ENCODE measurements at places on chromosomes 2 and 18. TPM values are rescaled to one million over a fixed set of nuclear protein-coding genes. Genes with fewer than 3 reads are reported as not detected.

The OTX1 gene
- total RNA-seq, result not detected

The CAVIN2 gene
- total RNA-seq, result not detected

The MARCHF4 gene
- not detected for total RNA-seq

The CBLN2 gene
- not detected for total RNA-seq

The SLC35F5 gene
- total RNA-seq, result 21.7 TPM

The KCNJ13 gene
- total RNA-seq, result not detected

The UGT1A4 gene
- not detected for total RNA-seq

The ZSWIM2 gene
- not detected for total RNA-seq

The ACVR1C gene
- 2.0 TPM for total RNA-seq

The KATNAL2 gene
- total RNA-seq, result 0.46 TPM

The PAX3 gene
- not detected for total RNA-seq

DNA sequence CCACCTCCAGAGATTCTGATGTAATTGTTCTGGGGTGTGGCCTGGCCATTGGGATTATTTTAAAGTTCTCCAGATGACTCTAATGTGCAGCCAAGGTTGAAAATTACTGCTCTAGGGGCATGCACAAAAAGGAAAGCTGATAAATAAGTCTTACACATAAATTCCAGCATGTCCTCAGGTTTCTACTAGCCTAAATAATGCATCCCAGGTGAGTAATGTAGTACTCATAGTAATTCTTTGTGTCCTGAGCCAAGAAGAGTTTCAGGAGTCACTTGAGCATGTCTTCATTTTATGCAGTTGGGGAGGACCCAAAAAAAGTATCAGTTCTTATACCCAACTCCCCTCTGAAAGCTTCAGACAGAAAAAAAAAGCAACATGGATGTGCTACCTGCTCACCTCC is 130.1 kb upstream of the SP5 start:
- no peak for DNase-seq
- H3K36me3 ChIP-seq, result no peaks in the 10 kb centered on the region
- H3K4me3 ChIP-seq, result no peak overlapping the region
- no peak overlapping the region for H3K27ac ChIP-seq
- no peaks in the 10 kb centered on the region for H3K4me1 ChIP-seq

DNA sequence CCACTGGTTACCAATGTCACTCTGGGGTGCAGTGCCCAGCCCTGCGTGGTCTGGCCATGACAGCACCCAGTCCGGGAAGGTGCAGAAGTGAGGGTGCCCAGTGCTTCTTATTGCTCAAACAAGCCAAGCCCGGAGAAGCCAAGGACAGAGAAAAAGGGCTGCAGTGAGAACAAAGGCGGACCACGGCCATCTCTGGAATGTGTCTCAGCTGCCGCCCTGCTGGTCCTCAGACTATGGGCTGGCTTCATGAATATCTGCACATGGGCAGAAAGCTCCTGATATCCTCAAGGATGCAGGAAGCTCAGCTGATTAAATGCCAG is 28.7 kb downstream of the COPS9 start:
- no peaks in the 10 kb centered on the region for H3K36me3 ChIP-seq
- peaks cover 23% of the 10 kb centered on the region for H3K27me3 ChIP-seq
- no peak overlapping the region for H3K4me3 ChIP-seq
- H3K27ac ChIP-seq, result no peak overlapping the region
- DNase-seq, result no peak

DNA sequence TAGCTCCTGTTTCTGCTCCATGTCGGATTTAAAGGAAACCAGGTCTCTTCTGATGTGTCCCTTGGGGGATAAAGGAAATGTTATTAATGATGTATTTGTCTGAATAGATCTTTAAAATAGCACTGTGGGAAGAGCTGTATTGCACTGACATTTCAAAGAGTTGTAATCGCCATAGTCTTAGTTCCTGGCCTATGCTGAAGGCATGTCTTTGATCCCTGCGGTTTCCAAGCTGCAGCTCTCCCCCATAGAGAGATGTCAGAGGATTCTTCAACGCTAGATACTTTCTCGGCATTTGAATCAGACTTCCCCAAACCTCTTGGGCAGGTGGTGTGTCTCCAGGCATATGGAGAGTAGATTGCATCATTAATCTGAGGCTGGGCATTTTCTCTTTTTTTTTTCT is 40.4 kb downstream of the NAT8 start:
- peaks cover 6% of the 10 kb centered on the region for H3K4me1 ChIP-seq
- H3K27ac ChIP-seq, result no peak overlapping the region
- H3K36me3 ChIP-seq, result peaks cover 22% of the 10 kb centered on the region
- no peak overlapping the region for H3K4me3 ChIP-seq
- DNase-seq, result no peak

- DNase-seq, result no peak
- no peak overlapping the region for H3K4me3 ChIP-seq
- H3K27me3 ChIP-seq, result no peaks in the 10 kb centered on the region
- no peaks in the 10 kb centered on the region for H3K4me1 ChIP-seq
- H3K27ac ChIP-seq, result no peak overlapping the region
Observed at GRCh38 chr2:38971377-38971776, 81.7 kb downstream of the ARHGEF33 start.

GRCh38 chr2:157075924-157076323 is 181.6 kb upstream of the GALNT5 start:
- H3K36me3 ChIP-seq, result no peaks in the 10 kb centered on the region
- no peak for DNase-seq
- H3K27me3 ChIP-seq, result peaks cover 3% of the 10 kb centered on the region

GRCh38 chr2:7572450-7572849 is 655.2 kb downstream of the RNF144A start:
- DNase-seq, result peak; percentile 64
- H3K4me3 ChIP-seq, result no peak overlapping the region
- peak overlapping the region; percentile 61 for H3K27ac ChIP-seq
- peaks cover 46% of the 10 kb centered on the region for H3K4me1 ChIP-seq
- peaks cover 9% of the 10 kb centered on the region for H3K36me3 ChIP-seq

DNA sequence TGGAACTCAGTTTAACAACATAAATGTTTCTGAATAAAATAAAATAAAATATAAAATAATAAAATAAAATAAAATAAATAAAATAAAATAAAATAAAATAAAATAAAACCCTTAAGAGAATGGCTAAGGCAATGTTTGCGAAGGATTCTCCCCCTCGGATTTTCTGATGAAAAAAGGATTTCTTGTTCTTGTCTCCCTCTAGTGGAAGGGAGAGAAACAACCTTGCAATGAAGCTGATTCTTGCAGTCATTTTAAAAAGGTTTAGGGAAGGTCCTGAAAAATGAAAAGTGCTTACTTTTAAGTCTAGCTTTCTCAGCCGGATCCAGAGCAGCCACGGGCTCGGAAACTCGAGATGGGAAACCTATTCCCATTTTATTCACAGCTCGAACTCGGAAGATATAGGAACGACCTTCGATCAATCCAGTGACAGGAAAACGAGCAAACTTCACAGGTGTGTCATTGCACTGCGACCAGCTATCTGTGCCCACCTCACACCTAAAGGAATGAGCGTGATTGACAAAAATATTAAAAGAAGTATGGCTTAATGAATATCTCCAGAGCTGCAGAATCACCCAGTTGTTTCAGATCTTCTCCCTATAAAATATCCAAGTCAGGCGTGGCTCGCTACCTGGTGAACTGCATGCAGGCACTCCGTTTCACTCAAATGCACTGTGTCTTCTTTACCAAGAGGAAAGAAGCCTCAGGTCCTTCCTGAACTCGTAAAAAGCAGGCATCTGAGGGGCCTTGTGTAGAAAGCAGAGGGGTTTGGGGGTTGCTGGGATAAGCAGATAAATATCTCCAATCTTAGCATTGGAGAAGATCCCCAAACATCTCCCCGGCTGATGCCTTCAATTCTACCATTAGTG is 68.1 kb downstream of the MYOM1 start:
- H3K36me3 ChIP-seq, result no peaks in the 10 kb centered on the region
- no peak overlapping the region for H3K27ac ChIP-seq
- peaks cover 6% of the 10 kb centered on the region for H3K4me1 ChIP-seq
- H3K27me3 ChIP-seq, result no peaks in the 10 kb centered on the region
- no peak for DNase-seq

DNA sequence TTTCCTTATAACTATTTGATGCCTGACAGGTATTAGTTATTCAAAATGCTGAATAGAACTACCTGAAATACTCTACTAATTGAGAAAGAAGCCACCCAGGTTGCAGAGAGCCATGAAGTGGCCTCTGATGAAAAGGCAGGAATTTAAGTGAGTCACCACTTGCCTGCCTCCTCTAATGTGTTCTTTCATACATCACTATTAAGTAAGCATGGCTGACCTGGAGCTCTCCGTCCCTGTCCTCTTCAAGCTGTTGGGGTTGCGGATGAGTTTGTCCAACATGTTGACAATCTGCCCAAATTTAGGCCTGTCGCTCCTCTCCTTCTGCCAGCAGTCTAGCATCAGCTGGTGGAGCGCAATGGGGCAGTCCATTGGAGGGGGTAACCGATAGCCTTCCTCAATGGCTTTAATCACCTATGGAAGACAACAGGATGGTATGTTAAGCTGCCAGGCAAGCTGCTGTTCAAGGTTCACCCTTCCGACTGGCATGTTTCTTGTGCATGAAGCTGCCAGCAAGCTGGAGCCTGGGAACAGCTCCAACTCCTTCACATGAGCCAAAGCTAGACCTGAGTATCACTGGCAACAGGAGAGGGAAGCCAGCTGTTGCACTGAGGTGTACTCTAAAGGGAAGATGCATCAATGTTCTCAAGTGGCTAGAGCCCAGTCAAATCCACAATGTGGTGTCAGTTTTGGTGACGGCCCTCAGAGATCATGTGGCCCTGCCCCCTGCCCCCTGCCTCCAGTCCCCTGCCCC is 142.2 kb downstream of the EPHA4 start:
- no peak overlapping the region for H3K4me3 ChIP-seq
- no peak overlapping the region for H3K27ac ChIP-seq
- no peak for DNase-seq
- H3K4me1 ChIP-seq, result peaks cover 3% of the 10 kb centered on the region
- peaks cover 26% of the 10 kb centered on the region for H3K36me3 ChIP-seq

- no peak overlapping the region for H3K4me3 ChIP-seq
- DNase-seq, result no peak
- H3K36me3 ChIP-seq, result no peaks in the 10 kb centered on the region
- H3K27ac ChIP-seq, result no peak overlapping the region
- H3K4me1 ChIP-seq, result no peaks in the 10 kb centered on the region
Observed at GRCh38 chr2:56021136-56021474, 97.5 kb upstream of the EFEMP1 start.

GRCh38 chr2:24836206-24836605 is 43.0 kb downstream of the CENPO start:
- no peaks in the 10 kb centered on the region for H3K27me3 ChIP-seq
- no peak overlapping the region for H3K27ac ChIP-seq
- no peaks in the 10 kb centered on the region for H3K4me1 ChIP-seq
- peaks cover 26% of the 10 kb centered on the region for H3K36me3 ChIP-seq

GRCh38 chr2:160045703-160046210 is 16.7 kb downstream of the PLA2R1 start:
- no peak overlapping the region for H3K27ac ChIP-seq
- DNase-seq, result no peak
- no peaks in the 10 kb centered on the region for H3K36me3 ChIP-seq
- H3K4me1 ChIP-seq, result peaks cover 15% of the 10 kb centered on the region

DNA sequence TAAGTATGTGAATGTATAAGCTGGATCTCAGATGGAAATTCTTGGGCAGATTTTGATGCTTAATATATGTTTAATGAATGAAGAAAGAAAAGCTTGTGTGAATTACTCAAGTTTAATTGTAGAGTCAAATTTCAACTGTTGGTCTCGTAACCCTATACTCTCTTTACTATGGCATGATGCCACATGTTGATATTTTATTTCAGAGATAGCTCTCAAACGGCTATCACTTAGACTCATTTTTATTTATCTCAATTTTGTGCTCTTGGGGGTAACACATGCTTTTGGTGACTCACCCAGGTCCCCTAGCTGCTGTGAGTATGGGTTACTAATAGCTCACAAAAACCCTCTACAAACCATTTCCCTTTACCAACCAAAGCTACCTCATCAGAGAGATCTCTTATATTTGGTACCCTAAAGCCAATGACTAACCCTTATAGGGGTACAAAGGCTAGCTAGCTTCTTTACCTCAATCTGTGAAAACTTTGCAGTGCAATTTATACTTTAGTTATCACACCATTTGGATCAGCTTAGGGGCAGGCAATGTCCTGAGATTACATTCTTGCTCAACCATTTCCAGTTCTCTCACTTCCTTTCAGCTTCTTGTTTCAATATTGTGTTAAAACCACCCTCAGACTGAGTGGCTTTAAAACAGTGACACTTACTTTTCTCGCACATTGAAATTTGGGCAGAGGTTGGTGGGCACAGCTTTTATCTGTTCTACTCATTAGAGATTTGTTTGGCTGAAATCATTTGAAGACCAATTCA is 240.3 kb downstream of the CDH7 start:
- DNase-seq, result no peak
- H3K4me3 ChIP-seq, result no peak overlapping the region
- no peaks in the 10 kb centered on the region for H3K36me3 ChIP-seq
- no peak overlapping the region for H3K27ac ChIP-seq
- no peaks in the 10 kb centered on the region for H3K4me1 ChIP-seq
- no peaks in the 10 kb centered on the region for H3K27me3 ChIP-seq

DNA sequence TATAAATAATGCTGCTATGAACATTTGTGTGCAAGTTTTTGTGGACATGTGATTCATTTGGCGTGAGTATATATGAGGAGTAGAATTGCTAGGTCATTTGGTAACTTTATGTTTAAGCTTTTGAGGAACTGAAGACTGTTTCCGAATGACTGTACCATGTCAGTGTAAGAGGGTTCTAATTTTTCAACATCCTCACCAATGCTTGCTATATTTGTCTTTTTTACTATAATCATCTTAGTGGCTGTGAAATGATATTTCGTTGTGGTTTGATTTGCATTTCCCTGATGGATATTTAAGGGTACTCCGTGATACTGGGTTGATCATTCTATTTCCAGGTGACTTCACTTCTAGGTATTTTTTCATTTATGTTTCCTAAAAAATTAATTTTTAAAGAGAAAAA is 241.1 kb downstream of the BCL2 start:
- no peak for DNase-seq
- H3K27me3 ChIP-seq, result peaks cover 13% of the 10 kb centered on the region
- H3K27ac ChIP-seq, result no peak overlapping the region

GRCh38 chr2:216104691-216105090 is 4.5 kb upstream of the XRCC5 start:
- H3K27me3 ChIP-seq, result peaks cover 2% of the 10 kb centered on the region
- H3K27ac ChIP-seq, result no peak overlapping the region
- no peak overlapping the region for H3K4me3 ChIP-seq
- no peak for DNase-seq

DNA sequence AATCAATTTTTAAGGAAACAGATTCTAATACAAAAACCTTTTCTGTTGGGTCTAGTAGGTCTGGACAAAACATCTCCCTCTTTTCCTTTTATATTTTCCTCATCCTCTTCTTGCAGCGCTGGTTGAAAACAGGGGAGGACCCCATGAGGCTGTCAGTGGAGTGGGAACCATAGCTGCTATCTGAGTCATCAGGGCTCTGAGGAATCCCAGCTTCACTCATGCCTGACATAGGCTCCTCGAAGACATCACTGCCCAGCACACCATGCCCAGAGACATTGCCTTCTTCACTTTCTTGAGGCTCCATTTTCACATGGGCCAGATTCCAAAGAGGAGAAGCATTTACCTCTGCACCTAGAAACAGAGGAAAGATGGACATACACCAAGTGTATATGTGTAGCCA is 10.0 kb downstream of the SUPT7L start:
- peaks cover 54% of the 10 kb centered on the region for H3K36me3 ChIP-seq
- H3K4me3 ChIP-seq, result no peak overlapping the region
- no peaks in the 10 kb centered on the region for H3K27me3 ChIP-seq
- DNase-seq, result no peak
- H3K27ac ChIP-seq, result peak overlapping the region; percentile 23

GRCh38 chr2:67159929-67160328 is 237.2 kb upstream of the ETAA1 start:
- no peak overlapping the region for H3K27ac ChIP-seq
- no peaks in the 10 kb centered on the region for H3K27me3 ChIP-seq
- H3K4me3 ChIP-seq, result no peak overlapping the region
- no peaks in the 10 kb centered on the region for H3K4me1 ChIP-seq
- no peak for DNase-seq
